ENCODE measurements at places on chromosomes 5 and 9.

DNA sequence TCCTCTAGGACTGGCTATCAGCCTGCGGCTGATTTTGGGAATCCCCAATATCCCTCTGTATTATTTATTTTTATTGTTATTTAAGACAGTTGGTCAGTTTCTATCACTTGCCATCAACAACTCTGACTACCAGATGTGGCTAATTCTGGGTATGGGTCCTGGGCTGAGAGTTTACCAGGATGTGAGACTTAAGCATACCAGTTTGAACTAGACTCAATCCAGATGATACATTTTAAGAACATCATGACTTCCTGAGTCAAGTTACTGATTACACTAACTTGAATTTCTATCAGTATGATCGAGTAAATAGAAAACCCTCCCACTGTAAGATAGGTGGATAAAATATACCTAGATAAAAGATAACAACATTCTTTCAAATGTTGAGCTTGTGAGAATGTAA, 634.0 kb downstream of the MAT2B start:
- DNase-seq: no peak

DNA sequence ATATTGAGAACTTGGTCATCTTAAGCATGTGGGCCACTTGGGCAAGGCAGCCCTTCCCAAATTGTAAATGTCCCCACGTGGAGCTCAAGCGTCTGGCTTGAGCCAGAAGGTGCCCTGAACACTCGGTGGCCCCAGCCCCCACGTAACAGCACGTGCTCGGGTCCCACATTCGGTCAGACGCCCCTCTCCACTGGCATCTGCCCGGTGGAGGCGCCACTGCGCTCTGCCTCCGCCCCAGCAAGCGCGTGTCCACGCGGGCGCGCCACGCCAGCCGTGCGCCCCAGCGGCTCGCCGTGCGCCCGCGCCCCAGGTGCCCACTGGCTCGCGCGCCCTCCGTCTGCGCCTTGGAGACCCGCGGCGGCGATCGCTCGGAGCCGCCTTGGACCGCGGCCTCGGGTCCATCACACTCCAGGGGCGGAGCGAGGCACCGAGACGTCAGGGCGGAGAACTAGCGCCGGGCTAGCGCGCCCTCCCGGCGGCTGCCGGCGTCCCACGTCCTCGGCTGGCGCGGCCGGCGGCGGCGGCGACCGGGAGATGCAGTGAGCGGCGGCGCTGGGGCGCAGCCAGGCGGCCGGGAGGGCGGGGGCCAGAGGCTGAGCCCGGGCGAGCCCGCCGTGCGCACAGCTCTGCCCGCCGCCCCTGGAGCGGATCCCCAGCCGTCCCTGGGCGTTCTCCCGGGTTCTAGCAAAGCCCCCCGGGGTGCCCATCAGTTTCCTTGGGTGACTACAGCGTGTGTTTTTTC, at the start of gene PALM2AKAP2:
Gene PALM2AKAP2 (plus strand): TSS at position 488 of the 742 bp plus-strand sequence. CDS start 291 bp downstream, outside the sequence.
- no peak for DNase-seq

DNA sequence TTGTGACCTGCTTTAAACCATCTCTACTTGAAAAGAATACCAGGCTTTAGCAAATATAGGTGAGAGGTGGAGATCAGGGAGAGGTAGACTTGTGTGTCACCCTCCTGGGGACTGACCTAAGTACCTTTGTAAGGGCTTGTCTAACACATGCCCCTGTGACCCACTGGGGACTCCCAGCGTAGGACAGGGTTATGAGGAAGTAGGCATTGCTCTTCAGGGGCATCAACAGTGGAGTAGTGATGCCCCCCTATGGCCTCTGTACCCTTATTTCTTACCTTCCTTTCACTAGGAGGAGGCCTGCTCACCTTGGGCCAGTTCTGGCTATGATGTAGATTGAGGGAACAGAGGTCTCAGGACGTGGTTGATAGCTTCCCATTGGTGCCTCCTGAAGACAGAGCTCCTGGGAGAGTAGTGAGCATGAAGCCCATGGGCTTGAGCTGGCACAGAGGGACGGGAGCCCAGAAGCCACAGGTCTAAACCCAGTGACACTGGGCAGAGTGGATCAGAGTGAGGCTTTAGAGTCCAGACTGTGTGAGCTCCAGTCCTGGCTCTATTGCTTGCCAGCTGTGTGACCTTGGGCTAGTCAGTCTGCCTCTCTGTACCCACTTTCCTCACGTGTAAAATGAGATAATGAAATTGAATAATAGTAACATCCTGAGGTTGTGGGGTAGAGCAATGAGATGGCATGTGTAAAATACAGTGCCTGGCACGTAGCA, 191.7 kb downstream of the AOPEP start:
- no peak for DNase-seq

GRCh38 chr5:118440496-118440895, 547.9 kb downstream of the DTWD2 start:
- DNase-seq: no peak

- no peak for DNase-seq
Measured at GRCh38 chr5:115262011-115262320, 711 bp downstream of the PGGT1B start.
